Hematopoietic multipotent progenitor cell treated with erythropoietin and hydrocortisone succinate and interleukin-3 and kit ligand, for 8 days (in vitro differentiated cells): ENCODE measurements at places on chromosomes 5 and 9.
A peak's percentile ranks its signal among the peaks of the same experiment; 100 is the strongest.

- no peak for DNase-seq
These were observed 211.6 kb downstream of the ERCC6L2 start for GRCh38 chr9:96086936-96087571.

DNA sequence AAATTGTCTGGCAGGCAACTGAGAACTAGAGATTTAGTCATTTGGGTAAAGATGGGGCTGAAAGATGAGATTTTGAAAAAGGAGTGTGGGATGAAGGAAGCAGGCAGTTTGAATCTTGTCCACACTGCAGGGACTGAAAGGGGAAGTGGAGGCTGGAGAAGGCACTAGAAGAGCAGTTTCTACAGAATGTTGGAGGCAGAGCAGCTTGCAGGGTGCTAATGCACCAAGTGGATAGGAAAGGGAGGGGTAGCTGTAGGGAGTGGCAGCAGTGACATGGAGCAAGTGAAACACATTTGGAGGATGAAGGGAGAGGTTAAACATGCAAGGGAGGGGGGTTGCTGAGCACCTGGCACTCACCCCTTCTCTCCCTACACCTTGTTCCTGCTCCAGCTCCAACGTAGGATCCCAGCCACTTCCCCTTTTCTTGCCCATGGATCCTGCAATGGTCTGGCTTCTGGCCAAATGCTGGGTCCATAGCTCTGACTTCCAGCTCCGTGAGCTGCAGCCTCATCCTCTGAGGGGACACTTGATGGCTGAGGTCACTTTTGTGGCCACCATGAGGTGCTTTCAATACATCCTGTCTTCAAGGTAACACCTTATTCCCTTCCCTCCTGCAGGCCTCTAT, 30.0 kb upstream of the FGD3 start:
- DNase-seq = no peak

GRCh38 chr5:112668911-112669310, 68.8 kb upstream of the APC start:
- no peak for DNase-seq

GRCh38 chr5:147240266-147240985, 5.6 kb downstream of the STK32A start:
- DNase-seq = no peak

DNA sequence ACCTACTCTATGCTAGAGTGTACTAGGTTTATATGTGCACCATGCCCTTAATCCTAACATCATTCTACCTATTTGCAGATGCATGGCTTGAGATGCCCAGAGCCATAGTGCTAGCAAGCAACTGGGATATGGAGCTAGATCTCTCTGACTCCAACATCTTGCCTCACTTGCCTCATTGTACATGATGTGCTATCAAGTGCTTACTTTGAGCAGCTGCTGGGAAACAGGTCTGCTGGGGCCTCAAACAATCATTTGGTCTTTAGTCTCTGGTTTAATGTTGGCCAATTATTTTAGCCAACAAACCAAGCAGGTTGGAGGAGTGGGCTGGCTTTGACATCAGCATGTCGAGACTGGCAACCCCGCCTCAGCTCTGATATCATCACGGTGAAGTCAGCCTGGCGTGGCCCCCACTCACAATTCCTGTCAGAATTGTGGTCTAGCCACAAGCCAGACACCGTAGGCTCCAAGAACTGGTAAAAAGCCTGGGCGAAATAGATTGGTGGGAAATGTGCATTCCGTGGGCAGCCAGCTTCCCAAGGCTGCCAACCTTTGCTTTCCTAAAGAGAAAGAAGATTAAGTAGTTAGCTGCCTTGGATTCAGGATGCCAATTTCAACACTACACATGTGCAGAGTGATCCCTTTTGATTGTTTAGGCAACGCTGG, 21.1 kb upstream of the GAS1 start:
- no peak for DNase-seq

DNA sequence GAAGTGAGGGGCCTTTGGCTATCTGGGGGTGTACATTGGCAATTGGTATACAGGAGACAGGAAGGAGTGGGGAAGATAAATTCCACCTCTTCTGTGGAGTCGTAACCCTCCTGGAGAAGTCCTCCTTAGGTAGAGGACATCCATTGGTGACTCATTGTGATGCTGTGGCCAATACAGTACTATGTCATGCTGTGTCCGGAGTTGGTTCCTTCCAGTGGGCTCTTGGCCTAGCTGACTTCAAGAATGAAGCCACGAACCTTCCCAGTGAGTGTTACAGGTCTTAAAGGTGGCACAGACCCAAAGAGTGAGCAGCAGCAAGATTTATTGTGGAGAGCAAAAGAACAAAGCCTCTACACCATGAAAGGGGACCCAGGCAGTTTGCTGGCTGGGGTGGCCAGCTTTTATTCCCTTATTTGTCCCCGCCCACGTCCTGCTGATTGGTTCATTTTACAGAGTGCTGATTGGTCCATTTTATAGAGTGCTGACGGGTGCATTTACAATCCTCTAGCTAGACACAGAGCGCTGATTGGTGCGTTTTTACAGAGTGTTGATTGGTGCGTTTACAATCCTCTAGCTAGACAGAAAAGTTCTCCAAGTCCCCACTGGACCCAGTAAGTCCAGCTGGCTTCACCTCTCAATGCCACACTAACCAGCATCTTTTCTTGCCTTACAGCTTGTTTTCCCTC, 37.3 kb upstream of the FBP1 start:
- DNase-seq = no peak

DNA sequence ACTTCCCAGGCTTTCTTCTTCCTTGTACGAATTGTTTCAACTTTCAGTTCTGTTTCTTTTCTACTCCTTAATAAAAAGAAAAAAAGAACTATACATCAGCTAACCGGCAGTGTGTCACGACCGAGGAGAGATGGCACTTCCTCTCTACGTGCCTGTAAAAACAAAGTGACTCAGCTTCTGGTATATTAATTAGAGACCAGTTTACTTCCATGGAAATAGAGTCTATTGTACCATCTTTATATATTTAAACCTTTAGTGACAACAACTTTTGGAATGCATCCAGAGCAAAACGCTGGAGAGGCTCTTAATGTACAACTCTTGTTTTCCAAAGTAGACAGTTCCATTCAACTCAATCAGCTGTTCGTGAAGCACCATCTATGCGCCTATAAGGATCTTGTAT, 94.5 kb upstream of the LIFR start:
- no peak for DNase-seq

DNA sequence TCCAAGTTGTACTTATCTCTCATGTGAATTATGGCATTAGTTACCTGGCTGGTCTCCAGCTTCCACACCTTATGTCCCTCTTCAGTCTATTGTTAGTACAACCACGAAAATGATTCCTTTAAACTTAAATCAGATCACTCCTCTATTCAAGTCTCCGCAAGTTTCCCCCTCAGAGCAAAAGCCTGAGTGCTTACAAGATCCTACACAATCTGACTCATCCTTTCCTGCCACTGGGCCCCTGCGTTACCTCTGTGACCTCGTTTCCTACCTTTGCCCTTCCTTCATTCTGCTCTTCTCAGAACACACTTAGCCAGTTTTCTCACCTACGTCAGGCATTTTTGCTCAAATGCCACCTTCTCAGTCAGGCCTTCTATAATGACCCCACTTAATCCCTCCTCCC, 45.1 kb upstream of the GLIS3 start:
- no peak for DNase-seq

- DNase-seq = no peak
These were observed 11.5 kb downstream of the RGS3 start for GRCh38 chr9:113475031-113475430.

GRCh38 chr5:181100121-181100875, 30.7 kb downstream of the OR2V1 start:
- no peak for DNase-seq

- DNase-seq = no peak
These were observed 261.9 kb upstream of the ZNF462 start for GRCh38 chr9:106600955-106601560.

DNA sequence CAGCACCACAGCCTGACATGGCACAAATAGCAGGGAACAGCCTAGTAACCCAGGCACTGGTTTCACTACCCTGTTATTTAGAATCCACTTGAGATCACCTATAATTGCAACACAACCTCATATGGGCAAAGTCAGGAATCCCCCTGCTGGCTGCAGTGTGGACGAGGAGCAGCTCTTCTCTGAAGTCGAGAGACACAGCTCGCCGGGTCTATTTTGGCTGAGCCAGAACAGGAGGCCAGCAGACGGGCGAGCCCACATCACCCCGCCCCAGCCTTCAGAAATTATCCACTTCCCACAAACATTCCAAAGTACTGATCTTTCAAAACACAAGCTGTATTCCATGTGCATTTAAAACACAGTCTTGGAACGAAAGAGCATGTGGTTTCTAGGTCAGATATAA, 179.0 kb downstream of the ROR2 start:
- DNase-seq = no peak

DNA sequence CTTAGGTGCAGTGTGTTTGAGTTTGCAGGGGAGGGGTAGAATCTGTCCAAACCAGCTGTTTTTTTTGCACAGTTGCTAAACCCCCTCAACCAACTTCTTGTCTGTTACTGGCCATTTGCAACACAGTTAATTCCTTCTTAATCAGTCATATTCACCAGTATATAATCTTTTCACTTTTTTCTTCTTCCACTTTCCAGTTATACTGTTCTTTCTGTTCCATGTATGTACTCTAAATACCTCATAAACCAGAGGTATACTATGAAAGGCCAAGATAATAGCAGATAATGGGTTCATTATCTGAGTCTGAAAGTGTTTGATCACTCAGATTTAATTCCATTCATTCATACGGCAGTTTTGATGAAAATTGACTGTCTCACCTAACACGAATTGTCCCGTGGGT, 11.1 kb downstream of the SMAD5 start:
- DNase-seq = no peak

DNA sequence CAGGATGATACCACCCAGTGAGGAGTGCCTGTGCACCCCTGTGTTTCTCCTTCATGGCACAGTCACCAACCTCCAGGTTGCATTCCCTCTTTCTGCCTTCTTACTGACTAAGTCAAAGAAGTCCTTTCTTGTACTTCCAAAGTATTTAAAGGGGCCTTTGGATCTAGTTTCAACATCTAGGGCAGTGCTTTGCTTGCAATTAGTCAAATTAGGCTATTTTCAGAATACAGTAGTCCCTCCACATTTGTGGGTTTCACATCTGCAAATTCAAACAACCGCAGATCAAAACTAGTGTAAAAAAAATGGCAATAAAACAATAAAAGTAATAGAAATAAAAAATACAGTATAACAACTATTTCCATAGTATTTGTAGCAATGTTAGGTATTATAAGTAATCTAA, 333.9 kb upstream of the SEMA6A start:
- no peak for DNase-seq

- DNase-seq = peak; percentile 59
These were observed 44.3 kb upstream of the SARDH start for GRCh38 chr9:133782157-133783130.

- no peak for DNase-seq
These were observed 94.6 kb upstream of the DNAH5 start for GRCh38 chr5:14039063-14039462.

GRCh38 chr5:158431369-158432029, 572.6 kb upstream of the CLINT1 start:
- DNase-seq = no peak

DNA sequence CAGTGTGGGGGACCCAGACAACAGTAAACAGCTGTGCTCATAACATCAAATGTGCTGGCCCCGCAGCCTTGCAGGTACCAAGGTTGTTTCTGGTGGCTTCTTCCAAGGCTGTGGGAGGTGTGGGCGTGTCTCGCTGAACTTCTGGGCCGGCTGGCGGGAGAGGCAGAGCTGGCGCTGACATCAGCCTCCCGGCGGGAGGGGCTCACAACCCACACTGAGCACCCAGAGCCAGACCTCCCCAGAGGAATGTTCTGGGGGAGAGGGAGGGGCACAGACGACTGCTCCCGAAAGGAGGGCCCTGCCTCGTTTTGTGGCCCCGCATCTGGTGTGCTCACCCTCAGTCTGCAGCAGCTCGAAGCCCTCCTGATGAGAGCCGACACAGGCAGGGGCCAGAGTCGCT, 6.9 kb upstream of the SLC12A7 start:
- DNase-seq = no peak

GRCh38 chr5:132850066-132850465, 16.2 kb downstream of the GDF9 start:
- DNase-seq = no peak

GRCh38 chr5:73626814-73627313, 868 bp downstream of the ARHGEF28 start:
- DNase-seq = no peak

- peak; percentile 73 for DNase-seq
These were observed 115.9 kb upstream of the SH3GL2 start for GRCh38 chr9:17462869-17463464.

GRCh38 chr5:119019949-119020348, 31.6 kb upstream of the DTWD2 start:
- DNase-seq = no peak

DNA sequence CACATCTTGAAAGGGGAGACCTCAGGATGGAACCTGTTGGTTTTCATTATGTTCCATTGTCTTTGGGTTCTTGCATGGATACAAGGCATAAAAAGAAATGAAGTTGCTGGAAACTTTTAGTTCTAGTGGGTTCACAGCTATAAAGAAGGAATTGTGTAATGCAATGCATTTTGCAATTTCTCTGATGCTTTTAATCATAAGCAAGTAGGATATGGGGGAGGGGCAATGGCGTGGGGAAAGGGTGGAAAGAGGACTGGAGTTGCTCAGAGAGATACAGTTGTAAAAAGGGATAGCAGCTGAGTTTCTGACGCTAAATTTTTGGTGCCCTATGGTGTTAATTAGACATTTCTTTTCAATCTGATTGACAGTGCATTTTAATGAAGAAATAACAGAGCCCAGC, 88.6 kb upstream of the FANCC start:
- DNase-seq = no peak

- no peak for DNase-seq
These were observed 84.3 kb downstream of the SLF1 start for GRCh38 chr5:94702729-94703128.

DNA sequence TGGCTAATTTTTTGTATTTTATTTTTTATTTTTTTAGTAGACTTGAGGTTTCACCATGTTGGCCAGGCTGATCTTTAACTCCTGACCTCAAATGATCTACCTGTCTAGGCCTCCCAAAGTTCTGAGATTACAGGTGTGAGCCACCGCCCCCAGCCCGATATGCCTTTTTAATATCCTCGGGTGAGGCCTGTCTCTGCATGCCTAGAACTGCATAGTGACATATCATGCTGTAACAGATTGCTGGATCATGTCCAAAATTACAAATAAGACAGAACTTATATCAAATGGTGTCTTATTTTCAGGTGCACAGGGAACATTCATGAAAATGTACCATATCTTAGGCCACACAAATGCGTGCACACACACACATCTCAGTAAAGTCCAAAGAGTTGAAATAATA, 39.1 kb upstream of the PJA2 start:
- DNase-seq = no peak

GRCh38 chr9:36791222-36791950, 218.7 kb downstream of the MELK start:
- DNase-seq = no peak

DNA sequence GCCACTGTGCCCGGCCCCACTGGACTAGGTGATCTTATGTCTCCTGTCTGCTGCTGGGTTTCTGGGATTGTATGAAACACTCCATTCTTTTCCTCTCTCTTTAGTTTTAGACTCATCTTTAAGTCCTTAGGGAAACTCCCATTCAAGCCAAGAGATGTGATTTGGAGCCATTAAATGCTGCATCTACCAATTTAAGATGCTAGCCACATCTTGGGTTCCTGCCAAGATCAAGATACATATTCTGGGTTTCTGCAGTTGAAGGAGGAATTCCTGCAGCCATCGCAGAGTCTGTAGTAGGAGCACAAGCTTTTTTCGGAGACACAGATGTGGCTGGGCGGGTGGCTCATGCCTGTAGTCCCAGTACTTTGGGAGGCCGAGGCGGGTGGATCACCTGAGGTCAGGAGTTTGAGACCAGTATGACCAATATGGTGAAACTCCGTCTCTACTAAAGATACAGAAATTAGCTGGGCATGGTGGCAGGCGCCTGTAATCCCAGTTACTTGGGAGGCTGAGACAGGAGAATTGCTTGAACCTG, 23.2 kb downstream of the STXBP1 start:
- DNase-seq = no peak
